Caudate nucleus (tissue), 63 donors: ENCODE measurements at places on chromosomes 7 and 10.
A peak's percentile ranks its signal among the peaks of the same experiment; 100 is the strongest.

DNA sequence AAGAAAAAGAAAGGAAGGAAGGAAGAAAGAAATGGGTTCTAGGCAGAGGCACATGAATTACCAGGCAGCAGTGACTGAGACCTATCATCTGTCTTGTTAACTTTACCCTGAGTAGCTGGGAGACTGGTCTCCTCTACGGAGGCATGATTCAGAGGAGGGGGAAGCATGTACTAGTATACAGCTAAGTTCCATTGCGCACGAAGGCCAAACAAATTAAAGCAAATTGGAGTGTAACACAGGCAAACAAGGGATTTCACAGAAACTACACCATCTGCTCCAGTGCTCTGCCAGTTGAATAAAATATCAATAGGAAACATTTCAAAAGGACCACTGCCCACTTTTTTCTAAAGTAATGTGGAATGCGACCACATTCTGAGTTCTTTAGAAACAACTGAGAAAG, 65.9 kb upstream of the RSU1 start:
- DNase-seq = no peak

GRCh38 chr10:133474665-133475424, 21.1 kb downstream of the SCART1 start:
- no peak for DNase-seq

- DNase-seq = no peak
Measured at GRCh38 chr10:73478636-73479035, 17.2 kb downstream of the PPP3CB start.

GRCh38 chr10:109838592-109839244, 84.6 kb downstream of the XPNPEP1 start:
- no peak for DNase-seq

- no peak for DNase-seq
Measured at GRCh38 chr7:512541-513311, 6.9 kb downstream of the PDGFA start.

GRCh38 chr7:80218723-80219122, 84.1 kb downstream of the GNAI1 start:
- DNase-seq = no peak

- DNase-seq = no peak
Measured at GRCh38 chr7:159078193-159078910, 66.3 kb downstream of the VIPR2 start.

- DNase-seq = no peak
Measured at GRCh38 chr7:100680576-100681271, 7.2 kb downstream of the GNB2 start.

DNA sequence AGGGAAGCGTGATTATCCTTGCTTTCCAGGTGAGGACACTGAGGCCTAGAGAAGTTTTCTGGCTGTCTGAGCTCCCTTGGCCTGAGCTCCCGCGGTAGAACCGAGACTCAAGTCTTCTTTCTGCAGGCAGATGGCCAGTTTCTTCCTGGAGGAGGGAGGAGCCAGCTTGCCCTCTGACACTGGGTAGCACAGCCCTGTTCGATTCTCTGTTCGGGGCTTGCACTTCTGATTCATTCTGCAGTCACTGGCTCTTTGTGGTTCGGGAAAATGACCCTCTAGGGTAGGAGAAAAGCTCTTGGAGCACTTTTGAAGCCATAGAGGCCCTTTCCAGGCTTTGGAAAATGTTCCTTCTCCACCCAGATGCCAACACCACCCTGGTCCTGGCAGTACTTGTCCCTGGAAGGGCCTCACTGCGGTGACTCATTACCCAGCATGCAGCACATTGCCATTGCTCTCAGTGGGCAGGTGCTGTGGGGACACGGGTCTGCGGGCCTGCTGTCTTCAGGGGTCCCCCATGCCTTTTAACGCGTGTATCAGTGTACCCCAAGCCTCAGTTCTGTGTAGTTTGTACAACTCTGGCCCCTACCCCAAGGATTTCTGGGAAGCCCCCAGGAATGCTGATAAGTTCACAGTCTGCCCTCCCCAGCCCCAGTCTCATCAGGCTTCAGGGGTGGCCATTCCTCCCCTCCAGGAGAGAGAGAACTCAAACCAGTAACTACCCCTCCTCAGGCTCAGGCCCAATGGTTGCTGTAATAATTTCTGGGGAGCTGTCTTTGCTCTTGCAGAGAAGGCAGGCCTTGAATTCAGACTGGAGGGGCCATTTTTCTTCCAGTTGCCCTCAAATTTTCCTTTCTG, 11.9 kb downstream of the CHST3 start:
- DNase-seq = no peak

DNA sequence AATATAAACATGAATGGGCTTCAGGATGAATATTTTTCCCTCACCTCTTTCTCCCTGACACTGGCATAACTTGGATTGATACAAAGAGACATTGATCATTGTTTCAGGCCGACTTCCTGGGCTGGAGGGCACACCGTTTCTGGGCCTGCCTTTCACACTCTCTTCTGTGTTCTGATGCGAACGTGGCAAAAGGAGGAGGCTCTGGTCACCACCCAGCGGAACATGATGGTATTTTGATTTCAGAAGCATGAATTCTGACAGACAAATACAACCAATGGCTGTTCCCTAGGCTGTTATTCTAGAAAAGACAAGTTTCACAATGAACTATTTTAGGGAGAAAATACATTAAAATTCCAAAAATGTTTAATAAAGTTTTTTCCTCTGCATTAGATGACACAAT, 534.5 kb upstream of the MKI67 start:
- DNase-seq = no peak

GRCh38 chr7:74475243-74475986, 21.7 kb downstream of the GTF2IRD1 start:
- no peak for DNase-seq

GRCh38 chr10:78634835-78635234, 433.9 kb upstream of the ZMIZ1 start:
- DNase-seq = no peak

- DNase-seq = no peak
Measured at GRCh38 chr7:75667938-75668337, 70.8 kb downstream of the HIP1 start.

- no peak for DNase-seq
Measured at GRCh38 chr10:71927159-71927558, 37.0 kb upstream of the CHST3 start.

- DNase-seq = no peak
Measured at GRCh38 chr10:17865351-17865750, 56.2 kb downstream of the MRC1 start.

DNA sequence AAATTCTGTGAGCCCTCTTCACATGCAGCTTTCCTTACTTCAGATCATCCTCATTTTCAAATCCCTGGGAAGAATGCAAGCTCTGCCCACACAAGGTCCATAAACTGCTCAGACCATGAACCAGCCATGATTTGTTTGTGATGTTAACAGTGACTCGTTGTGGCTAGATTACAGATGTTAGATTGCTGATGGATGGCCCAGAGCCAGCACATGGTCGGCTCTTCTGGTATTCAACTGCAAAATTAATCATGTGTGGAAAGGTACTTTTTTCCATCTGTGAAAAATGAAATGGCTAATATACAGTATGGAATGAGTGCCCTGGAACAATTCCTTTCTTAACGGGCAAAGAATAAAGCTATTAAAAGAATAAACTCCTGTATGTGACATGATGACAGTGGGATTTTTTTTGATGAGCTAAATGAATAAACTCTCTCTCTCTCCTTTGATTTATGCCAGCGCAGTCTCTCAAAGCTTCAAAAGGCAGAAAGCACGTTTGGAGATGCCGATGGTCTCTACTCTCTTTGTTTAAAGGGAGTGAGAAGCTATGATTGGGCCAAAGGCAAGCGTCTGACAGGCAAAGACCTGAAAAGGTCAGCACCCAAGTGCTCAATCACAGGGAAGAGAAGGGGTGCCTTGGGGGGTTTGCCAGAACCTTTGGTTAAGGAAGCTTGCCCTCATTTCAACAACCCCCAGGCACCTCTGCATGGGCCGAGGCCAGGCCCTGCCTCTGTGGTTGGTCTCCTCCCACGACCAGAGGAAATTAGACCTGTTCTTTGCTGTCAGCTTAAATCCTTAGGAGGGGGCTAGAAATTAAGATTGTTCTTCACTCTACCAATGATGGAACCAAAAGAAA, 444.0 kb upstream of the NFE2L3 start:
- no peak for DNase-seq

- no peak for DNase-seq
Measured at GRCh38 chr7:117083648-117084047, 130.3 kb downstream of the ST7 start.

DNA sequence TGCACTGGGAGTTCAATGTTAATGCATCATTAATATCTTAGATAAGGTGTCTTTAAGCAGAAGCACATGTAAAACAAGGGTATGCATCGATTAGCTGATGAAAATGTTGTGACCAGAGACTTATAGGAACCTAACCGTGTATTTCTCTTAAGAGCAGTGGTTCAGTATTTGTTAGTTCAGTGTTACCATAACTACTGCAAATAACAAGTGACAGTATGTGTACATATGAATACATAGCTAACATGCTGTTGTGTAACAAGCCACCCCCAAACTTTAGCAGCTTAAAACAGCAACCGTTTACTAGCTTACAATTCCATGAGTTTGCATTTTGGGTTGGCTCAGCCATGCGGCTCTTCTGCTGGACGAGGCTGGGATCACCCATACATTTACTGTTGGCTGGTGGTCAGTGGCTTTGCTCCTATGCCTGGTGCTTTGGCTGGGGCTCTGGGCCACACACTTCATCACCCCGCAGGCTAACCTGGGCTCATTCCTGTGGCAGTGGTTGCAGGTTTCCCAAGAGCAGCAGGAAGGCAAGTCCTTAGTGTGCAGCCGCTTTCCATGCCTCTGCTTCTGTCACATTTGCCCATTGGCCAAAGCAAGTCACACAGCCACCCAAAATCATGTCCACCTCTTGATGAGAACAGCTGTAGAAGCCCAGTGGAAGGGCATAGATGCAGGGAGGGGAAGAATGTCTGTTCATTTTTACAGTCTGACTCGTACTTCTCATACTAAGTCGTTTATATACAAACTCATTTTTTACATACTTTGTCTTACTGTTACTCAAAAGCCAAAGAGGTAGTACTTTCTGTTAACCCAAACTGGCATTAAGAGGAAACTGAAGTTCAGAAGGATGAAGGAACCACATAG, 103.3 kb upstream of the GATA3 start:
- DNase-seq = no peak

GRCh38 chr10:103936022-103936421, 18.0 kb upstream of the STN1 start:
- peak; percentile 20 for DNase-seq

DNA sequence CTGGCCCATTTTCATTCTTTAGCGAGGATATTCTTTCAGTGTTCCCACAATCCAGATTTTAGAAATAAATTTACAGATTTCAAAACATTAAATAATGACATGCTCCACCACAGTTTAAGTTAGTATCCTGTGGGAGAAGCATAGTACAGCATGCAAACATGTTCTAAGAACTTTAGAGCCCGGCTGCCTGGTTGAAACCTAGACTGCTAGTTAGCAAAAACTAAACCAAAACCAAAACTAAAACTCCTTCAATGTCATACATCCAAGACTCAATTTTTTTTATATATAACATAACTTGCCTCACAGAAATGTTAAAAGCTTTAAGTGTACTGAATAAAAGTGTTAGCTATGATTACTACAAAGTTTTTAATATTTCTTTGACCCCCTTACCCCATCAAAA, 17.0 kb downstream of the TRA2A start:
- no peak for DNase-seq

DNA sequence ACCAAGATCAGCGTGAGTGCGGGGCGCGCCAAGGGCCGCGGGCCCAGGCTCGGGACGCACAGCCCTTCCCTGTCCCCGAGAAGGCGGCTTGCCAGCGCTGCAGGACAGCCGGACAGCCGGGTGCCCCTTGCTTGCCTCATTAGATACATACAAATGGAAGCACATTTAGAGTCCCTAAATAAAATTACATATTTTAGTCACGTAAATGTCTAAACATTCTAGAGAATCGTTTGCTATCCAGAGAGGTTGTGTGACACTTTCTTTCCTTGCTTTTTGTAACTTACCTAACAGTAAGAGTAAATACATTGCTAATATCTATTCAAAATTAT, 4.8 kb downstream of the VSTM2A start:
- DNase-seq = no peak

DNA sequence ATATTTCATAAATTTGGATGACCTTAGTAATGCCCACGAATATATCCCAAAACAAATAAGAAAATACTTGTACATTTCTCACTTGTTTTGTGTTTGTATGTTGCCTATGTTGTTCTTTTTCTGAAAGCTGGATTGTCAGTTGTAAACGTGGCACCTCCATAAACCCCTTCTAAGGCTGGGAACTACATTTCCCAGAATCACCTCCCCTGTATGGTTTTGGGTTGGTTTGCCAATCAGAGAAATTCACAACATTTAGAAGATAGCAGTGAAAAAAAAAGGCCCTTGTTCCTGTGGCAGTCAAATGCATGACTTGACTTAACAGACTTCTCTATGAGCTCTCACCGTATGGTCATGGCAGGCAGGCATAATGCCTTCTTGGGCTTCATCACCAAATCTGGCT, 676.3 kb upstream of the STEAP1 start:
- DNase-seq = no peak

DNA sequence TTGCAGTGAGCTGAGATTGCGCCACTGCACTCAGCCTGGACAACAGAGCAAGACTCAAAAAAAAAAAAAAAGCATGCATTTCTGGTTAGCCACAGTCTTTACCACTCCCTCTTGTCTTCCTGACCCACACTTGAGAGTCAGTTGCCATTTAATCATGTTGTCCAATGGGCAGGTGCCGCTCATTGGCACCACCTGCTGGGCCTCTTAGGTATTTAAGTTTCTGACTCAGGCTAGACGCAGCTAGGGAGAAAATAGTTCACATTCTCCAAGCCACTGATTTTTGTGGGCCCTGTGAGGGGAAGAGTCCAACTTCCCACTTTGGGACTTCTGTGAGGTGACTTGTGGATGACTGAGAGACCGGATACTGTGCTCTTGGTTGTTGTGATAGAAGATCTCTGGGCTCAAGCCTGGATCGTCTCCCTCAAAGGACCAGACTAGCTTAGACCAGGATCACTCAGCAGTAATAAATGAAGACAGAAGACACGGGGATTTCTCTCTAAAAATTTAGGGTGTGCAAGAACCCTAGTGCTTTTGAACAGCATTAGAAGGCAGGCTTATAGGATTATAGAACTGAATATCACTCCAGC, 26.8 kb upstream of the SORCS3 start:
- no peak for DNase-seq

DNA sequence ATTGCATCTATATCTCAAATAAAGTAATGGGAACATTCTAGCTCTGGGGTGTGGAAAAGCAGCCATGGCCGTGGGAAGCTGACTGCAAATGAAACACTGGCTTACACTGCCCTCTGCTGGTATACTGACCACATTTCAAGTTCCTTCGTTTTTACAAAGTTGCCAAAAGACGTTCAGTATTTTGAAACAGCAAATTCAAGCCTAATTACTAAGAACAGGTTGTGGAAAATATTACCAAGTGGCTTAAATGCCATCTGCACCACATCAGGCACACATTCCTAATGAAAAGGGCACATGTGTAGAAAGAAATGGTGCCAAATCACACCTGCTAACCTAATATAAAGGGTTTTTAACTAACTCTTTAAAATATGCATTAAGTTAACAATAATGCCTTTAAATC, 83.9 kb downstream of the JAZF1 start:
- DNase-seq = peak; percentile 6

DNA sequence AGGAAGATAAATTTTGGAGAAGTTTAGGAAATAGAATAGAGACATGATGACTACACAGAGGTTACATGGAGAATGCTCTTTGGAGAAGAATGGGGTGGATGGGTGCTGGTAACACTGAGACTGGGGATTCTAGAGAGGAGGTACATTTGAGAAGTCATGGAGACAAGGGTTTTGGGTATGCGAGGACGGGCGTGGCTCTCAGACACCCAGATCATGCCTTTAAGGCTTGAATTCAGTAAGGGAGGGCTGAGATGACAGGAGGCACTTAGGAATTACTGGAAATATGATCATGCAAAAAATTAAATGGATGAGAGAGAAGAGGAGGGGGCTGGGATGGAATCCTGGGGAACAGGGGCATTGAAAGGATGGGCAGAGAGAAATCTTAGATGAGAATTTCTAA, 168.8 kb downstream of the ITGA8 start:
- no peak for DNase-seq
